ENCODE measurements at places on chromosomes 3 and 15. TPM values are rescaled to one million over a fixed set of nuclear protein-coding genes. Genes with fewer than 3 reads are reported as not detected.

The PCYT1A gene
- total RNA-seq, result 64.2 TPM

GRCh38 chr3:183298701-183299153 is 45.7 kb downstream of the B3GNT5 start:
- no peak for DNase-seq

The EFHB gene
- total RNA-seq, result not detected

The PLIN1 gene
- 0.61 TPM for total RNA-seq

GRCh38 chr15:99480016-99480810 is 85.6 kb upstream of the MEF2A start:
- DNase-seq, result no peak

DNA sequence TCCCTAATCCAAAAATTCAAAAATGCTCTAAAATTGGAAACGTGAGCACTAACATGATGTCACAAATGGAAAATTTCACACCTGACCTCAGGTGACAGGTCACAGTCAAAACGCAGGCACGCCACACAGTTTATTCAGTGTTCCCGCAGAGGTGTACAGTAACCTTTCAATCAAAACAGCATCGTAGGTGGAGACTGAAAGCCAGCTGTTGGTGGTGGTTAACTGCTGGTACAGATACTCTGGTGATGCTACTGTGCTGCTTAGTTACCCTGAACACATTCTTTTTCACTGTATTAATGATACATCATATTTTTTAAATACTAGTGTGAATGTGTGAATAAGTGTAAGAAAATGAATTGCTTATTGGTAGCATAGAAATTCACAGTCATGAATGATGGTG is 23.8 kb downstream of the RAB11A start:
- no peak for DNase-seq

The SHC4 gene
- total RNA-seq, result 0.23 TPM

DNA sequence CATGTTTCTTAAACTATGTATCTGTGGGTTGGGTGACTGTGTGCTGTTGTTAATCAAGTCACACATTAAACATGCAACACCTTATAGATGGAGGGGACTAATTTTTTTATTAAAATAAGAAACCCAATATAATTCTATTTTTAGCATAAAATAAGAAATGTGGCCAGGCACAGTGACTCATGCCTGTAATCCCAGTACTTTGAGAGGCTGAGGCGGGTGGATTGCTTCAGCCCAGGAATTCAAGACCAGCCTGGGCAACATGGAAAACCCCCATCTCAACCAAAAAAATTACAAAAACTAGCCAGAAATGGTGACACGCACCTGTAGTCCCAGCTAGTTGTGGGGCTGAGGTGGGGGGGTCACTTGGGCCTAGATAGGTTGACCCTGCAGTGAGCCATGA is 1021.0 kb downstream of the EPHA3 start:
- no peak for DNase-seq

The DNAH12 gene
- total RNA-seq, result 0.20 TPM

DNA sequence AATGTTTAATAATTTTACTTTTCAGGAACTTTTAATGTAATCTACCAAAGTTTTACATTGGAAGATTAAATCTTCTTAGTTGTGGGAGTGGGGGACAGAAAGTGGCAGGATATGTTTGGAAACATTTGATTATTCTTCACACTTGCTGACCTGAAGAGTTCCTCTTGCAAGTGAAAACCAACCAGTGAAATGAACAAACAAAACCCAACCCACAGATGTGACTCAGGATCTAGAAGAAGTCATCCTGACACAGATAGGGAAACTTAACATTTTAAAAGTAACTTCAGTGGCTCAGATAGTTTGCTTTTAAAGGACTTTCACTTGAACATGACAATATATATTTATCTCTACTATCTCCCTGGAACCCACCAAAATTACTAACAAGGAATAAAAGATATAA is 55.4 kb downstream of the ASTE1 start:
- DNase-seq, result no peak

DNA sequence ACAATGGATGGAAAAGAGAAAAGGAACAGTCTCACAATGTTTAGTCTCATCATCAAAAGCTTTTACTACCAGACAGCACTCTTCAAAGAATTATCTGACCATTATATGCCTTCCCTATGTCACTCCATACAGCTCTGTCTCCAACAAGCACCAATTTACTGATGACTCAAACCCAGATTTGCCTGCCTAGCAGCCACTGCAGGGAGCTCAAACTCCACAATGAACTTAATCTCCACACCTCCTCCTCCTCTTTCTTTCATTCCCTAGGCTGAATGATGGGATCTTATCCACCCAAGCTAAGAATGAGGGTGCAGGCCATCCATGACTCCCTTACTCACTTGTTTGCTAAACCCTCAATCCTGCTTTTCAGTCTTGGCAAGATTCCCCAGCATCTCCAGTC is 45.5 kb downstream of the NBEAL2 start:
- DNase-seq, result no peak

The IL5RA gene
- total RNA-seq, result 0.64 TPM

All from activated naive CD8-positive, alpha-beta T cell treated with anti-CD3 and anti-CD28 coated beads, Interleukin-2, amount 10 ng/mL, durations not matched to agents 7 days and 5 days (primary cell).